Type B pancreatic cell (in vitro differentiated cells): ENCODE measurements at places on chromosomes 5 and 9. TPM values are rescaled to one million over a fixed set of nuclear protein-coding genes. Genes with fewer than 3 reads are reported as not detected.

DNA sequence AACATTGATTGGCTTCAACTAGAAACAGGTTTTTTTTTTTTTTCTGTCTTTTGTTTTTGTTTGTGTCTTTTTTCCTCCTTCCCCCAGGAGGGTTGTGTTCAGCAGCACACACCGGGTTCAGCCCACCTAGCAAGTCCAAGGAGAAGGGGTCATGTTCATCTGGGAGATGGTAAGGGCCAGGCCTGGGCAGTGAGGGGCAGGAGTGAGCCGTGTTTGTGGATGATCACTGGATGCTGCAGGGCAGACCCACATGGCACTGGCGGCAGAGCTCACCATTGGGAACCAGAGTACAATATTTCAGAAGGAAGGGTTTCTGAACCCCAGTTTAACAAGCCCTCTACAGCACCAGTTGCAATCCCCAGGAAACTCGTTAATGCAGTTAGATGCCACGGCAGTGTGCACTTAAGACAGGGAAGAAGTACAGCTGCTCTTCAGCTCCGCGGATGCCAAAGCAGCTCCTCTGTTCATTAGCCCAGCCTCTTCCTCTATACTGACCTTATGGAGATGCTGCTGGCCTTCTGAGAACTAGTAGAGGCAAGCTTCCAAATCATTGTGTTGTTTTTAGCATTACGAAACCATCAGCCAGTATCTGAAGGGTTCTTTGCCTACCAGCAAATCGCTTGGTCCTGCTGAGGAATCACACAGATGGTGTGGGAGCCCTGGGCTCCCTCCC lies 508.2 kb upstream of the WWC1 start:
- no peak overlapping the region for H3K4me3 ChIP-seq
- H3K27ac ChIP-seq, result no peak overlapping the region
- no peaks in the 10 kb centered on the region for H3K36me3 ChIP-seq
- DNase-seq, result no peak

DNA sequence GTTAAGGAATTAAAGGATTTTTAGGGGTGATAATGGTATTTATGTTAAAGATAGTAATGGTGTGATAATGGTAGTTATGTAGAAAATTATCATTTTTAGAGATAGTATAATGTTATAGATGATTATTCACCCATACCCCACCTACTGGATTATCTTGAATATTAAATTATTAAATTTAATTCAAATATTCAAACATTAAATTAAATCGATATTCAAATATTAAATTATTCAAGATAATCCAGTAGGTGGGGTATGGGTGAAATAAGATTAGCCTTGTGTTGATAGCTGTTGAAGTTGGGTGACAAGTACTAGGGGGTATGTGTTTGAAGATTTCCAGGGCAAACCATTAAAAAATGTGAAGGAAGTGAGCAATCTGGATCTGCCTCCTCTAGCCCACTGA lies 15.6 kb downstream of the FAM219A start:
- no peak overlapping the region for H3K27ac ChIP-seq
- H3K4me3 ChIP-seq, result no peak overlapping the region
- H3K4me1 ChIP-seq, result peaks cover 16% of the 10 kb centered on the region
- DNase-seq, result no peak

- H3K36me3 ChIP-seq, result no peaks in the 10 kb centered on the region
- no peak for DNase-seq
- peaks cover 17% of the 10 kb centered on the region for H3K4me1 ChIP-seq
- no peaks in the 10 kb centered on the region for H3K27me3 ChIP-seq
Observed at GRCh38 chr9:73080110-73080694, 71.5 kb upstream of the ANXA1 start.

GRCh38 chr5:933251-933861 lies 40.7 kb downstream of the TRIP13 start:
- no peak for DNase-seq
- H3K36me3 ChIP-seq, result no peaks in the 10 kb centered on the region
- peaks cover 19% of the 10 kb centered on the region for H3K27me3 ChIP-seq
- peaks cover 8% of the 10 kb centered on the region for H3K4me1 ChIP-seq
- no peak overlapping the region for H3K4me3 ChIP-seq

Gene BTNL8
- 0.87 and 2.0 TPM in 2 replicates for total RNA-seq

Gene TMEM252
- total RNA-seq, result 0.67 and 0.80 TPM in 2 replicates

Gene TEX48
- total RNA-seq, result not detected in 2 replicates

Gene CDC25C
- 4.1 and 17.2 TPM in 2 replicates for total RNA-seq
